ENCODE measurements at places on chromosomes 3 and 15.

- DNase-seq, result no peak
Measured at GRCh38 chr3:135310317-135310716, 515.3 kb downstream of the EPHB1 start.

DNA sequence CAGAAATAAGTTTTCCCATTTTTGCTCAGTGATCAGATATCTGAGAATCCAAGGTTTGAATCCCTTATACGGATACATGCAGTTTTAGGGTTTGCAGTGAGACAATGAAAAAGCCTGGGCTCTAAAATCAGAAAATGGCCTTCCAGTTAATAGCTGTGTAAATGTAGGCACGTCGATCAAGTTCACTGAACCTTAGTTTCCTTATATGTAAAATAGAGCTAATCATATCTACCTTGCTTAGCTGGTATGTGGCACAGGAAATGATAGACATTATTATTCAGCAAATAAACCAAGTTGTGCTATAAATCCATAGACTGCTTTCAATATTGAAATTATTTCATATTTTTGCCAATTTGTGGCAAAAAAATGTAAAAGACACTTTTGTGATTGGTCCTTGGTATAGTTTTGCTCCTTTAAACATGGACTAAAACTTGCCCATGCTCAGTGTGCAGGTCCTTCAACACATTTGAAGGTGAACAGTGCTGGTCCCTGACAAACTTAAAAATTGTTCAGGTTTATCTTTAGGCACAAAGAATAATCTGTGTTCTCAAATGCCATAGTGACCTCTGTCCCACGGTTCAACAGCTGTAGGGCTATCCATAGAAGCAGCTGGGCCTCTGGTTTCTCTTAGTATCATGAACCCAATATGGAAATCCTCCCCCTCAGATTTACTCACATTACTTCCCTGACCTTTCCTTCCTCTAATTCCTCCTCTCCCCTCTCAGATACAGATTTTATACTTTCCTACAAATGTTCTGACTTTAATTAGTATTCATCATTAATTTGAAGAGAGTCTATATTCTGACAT, 51.0 kb downstream of the CCDC54 start:
- no peak for DNase-seq

GRCh38 chr15:74798388-74799254, 14.0 kb upstream of the LMAN1L start:
- DNase-seq, result no peak

- no peak for DNase-seq
Measured at GRCh38 chr3:71579326-71579934, 4.1 kb downstream of the FOXP1 start.

- no peak for DNase-seq
Measured at GRCh38 chr3:182325213-182325950, 467.9 kb upstream of the ATP11B start.

DNA sequence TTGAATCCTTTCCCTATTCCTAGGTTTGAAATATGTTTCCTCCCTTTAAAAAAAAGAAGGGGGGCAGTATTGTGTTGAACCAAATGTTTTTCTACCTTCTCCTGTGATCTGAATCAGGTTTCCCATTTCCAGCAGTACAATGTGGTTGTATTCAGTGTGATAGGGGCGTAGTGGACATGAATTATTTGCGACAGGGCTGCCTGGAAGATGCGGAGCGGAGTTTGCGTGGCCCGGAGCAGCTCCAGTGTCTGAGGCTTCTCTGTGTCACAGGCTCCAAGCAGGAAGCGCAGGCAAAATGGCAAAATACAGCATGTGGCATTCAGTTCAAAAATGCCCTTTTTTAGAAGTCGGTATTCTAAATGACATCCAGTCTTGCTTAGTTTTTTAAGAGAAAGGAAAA, 154.4 kb downstream of the PGPEP1L start:
- DNase-seq, result peak; percentile 77

DNA sequence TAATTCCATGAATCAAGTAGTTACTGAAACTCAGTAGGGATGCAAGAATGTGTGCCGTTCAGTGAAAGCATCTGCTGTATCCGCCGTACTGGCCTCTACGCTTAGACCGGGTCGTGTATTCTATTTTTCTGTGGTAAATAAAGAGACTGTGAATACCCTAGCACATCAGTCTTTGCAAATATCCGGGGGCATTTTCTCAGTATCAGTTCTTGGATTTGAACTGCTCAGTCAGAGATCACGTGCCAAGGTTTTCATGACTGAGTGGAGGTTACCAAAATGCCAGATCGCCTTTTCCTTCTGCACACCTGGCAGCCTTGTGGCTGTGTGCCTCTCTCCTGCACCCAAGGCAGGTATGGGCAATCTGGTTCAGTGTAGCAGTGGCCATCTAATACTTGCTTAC, 377.0 kb downstream of the OCA2 start:
- DNase-seq, result no peak

GRCh38 chr15:88391006-88391405, 76.2 kb downstream of the MRPL46 start:
- DNase-seq, result no peak

- DNase-seq, result no peak
Measured at GRCh38 chr3:133453383-133453782, 53.5 kb downstream of the BFSP2 start.

GRCh38 chr3:46867550-46867898, 4.3 kb upstream of the MYL3 start:
- DNase-seq, result peak; percentile 79

DNA sequence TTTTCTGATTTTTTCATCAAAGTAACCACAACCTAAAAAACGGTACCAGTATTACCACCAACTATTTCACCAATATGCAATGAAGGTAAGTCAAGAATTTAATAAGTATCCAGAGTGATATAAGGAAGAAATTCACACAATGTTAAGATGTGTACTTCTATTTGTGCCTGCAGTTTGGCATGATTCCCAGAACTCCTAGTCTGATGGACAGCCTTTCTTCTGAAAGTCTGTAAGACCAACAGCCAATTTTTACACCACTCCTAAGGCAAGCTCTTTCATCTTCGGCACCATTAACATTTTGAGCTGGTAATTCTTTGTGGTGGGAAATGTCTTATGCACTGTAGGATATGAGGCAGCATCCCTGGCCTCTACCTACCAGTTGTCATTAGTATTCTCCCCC, 108.3 kb downstream of the VPS13C start:
- DNase-seq, result no peak

- no peak for DNase-seq
Measured at GRCh38 chr15:89778861-89779260, 2.7 kb downstream of the MESP2 start.

DNA sequence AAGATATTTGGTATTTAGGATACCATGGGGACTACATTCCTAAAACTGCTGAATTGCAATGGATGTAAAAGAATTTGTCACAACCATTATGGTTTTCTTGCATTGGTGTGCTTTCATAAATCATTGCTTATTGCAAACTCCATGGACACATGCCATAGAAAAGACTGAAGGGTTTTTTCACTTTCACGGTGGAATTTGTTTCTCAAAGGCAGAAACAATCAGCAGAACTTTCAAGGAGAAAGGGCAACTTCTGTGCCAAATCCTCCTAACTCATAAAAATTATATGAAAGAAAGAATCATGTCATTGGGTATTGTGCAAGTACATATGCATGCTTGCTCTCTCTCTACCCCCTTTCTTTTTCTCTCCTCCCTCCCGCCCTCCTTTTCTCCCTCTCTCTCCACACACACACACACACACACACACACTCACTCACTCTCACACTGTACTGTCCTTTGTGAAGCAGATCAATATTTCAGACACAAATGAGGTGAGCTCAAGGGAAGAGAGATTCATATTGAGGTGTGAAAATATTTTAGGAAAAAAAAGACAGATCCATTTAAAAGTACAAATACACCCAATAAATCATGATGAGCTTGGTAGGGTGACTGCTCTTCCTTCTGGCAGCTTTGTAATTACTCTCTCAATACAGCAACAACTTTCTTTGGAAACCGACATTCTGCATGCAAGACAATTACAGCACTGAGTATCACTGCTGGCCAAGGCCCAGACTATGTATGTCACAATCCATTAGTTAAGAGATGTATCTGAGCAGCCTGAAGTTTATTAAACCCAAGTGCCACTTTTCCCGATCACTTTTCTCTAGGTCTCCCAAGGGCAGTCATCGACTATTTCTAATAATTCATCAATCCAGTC, 492.6 kb downstream of the TUSC7 start:
- DNase-seq, result no peak

GRCh38 chr3:88440701-88441100, 290.9 kb downstream of the C3orf38 start:
- DNase-seq, result no peak

GRCh38 chr3:3356846-3357245, 177.4 kb upstream of the CRBN start:
- no peak for DNase-seq

DNA sequence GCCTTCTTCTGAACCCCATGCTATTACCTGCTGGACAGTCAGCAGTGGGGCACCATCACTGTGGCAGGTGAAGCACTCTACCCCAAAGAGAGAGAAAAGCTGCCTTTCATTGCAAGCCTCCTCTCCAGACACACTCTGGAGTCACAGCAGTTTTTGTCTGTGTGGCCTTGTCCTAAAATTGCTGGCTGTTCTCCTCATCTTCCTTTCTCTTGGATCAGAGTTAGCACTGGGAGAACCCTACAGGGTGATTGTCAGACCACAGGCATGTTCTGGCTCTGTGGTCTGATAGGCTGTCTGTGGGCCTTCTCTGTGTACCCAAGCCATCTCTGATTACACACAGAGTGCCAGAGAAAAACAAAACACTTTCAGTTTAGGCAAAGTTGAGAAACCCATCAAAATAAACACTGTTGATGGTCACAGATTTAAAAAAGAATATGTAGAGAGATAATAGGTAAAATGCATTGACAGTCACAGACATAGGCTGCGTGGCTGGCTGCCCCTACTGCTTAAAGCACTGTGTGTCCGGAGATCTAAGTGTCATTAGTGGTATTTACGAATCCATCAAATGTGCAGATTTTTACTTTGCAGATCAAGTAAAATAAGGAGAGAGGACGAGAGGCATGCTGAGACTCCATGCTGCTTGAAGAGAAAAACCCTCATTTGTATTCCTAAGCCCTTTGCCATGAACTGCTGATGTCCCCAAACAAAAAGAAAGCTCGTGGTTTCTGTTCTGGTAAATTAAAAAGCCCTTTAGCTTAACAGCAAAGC, 689.9 kb downstream of the TUSC7 start:
- DNase-seq, result peak; percentile 62

DNA sequence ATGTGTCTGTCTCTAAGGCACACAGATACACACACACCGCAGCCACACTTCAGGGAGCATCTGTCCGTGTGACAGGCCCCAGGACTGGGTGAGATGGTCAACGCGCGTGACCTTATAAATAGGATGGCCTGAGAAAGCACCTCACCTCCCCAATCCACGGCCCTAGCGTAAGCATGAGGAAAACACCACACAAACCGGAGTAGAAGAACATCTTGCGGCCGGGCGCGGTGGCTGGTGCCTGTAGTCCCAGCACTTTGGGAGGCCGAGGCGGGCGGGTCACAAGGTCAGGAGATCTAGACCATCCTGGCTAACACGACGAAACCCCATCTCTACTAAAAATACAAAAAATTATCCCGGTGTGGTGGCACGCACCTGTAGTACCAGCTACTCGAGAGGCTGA, 1.6 kb downstream of the NIPA1 start:
- no peak for DNase-seq

GRCh38 chr3:156776031-156776430, 50.1 kb upstream of the LEKR1 start:
- no peak for DNase-seq

GRCh38 chr3:27220166-27220565, 149.0 kb downstream of the NEK10 start:
- no peak for DNase-seq

DNA sequence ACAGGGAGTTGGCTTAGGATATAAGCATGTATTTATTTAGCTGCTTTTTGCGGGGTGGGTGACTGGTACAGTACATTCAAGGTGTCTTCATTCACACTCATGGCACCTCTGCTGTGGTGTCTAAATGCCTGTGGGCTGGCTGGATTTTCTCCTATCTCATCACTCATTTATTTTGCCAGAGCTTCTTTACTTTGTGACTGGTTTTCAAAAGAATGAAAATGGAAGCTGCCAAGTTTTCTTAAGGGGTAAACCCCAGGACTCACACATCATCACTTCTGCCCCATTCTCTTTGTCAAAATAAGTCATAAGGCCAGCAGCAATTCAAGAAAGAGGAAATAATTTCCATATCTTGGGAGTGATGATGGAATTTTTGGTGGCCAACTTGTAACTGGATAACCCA, 493.4 kb upstream of the ALCAM start:
- DNase-seq, result peak; percentile 4

GRCh38 chr3:155178810-155179436, 98.8 kb downstream of the MME start:
- DNase-seq, result no peak

- DNase-seq, result no peak
Measured at GRCh38 chr3:127260416-127260815, 27.4 kb downstream of the PRR20G start.

- no peak for DNase-seq
Measured at GRCh38 chr3:120370463-120370862, 21.3 kb upstream of the LRRC58 start.

GRCh38 chr3:38003371-38003816, 12.8 kb downstream of the VILL start:
- DNase-seq, result peak; percentile 62

DNA sequence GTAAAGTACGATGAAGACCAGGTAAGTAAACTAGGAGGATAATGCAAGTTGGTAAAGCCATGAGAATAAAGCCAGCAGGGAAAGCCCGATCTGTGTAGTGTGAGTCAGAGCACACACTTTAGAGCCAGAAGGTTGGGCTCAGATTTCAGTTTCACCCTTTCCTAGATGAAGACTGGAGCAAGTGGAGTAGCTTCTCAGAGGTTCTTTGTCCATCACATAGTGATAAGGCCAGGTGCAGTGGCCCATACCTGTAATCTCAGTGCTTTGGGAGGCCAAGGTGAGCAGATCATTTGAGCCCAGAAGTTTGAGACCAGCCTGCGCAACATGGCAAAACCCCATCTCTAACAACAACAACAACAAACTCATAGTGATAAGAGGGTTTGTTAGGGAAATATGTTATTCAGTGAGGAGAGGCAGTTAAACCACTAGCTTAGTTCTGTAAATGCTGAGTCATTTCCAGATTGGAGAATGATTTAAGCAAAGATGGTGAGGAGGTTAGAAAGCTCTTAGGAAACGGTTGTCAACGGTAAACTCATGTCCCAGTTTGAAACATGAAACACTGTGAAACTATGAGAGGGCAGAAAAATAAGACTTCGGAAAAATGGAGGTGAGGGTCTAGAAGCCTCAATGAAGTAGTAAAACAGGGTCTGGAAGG, 39.0 kb downstream of the IL12A start:
- DNase-seq, result peak; percentile 61
